ENCODE measurements at places on chromosomes 11 and 22.

DNA sequence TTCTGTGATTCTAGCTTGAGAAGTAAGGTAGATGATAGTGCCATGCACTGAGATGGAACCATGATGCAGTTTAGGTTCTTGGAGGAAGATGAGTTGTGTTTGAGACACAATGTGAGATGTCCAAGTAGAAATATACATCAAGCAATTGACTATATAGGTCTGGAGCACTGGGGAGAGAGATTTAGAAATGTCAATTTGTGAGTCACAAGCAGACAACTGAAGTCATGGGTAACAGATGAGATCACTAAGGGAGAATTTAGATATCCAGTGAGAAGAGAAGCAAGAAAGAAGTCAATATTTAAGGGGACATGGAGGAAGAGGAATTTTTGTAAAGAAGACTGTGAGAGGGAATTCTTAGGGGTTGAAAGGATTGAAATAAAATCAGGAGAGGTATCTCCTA lies 65.1 kb upstream of the RRAS2 start:
- DNase-seq, result no peak

DNA sequence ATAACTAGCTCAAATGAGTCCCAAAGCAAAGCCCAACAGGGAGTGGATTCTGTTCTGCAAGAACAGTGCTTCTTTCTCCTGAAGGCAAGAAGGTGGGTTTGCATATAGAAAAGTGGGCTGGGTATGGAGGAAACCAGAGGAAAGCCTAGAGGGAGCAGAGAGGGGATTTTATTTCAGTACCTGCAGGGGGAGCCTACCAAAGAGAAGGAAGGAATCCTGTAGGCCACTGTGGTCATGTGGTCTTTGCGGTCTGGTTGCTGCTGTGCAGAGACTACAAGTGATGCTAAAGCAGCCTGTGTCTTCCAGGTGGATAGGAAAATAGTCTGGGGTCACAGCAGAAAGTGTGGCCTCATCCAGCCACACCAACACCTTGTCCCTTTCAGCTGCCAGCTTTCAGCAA lies 33.2 kb upstream of the ZBTB16 start:
- no peak for DNase-seq

DNA sequence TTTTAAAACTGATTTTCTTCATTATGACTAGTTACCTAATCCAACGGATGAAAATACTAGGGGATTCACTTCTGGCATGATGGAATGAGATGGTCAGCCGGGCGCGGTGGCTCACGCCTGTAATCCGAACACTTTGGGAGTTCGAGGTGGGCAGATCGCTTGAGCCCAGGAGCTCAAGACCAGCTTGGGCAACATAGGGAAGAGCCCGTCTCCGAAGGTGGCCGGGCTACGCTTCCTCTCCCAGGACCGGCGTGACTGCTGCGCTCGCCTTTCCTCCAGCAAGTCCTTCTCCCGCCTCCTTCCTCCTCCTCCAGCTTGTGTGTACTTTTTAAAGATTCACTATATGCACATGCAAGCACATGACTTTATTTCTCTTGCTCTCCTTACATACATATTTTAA lies 505.4 kb upstream of the CCDC90B start:
- DNase-seq, result no peak

DNA sequence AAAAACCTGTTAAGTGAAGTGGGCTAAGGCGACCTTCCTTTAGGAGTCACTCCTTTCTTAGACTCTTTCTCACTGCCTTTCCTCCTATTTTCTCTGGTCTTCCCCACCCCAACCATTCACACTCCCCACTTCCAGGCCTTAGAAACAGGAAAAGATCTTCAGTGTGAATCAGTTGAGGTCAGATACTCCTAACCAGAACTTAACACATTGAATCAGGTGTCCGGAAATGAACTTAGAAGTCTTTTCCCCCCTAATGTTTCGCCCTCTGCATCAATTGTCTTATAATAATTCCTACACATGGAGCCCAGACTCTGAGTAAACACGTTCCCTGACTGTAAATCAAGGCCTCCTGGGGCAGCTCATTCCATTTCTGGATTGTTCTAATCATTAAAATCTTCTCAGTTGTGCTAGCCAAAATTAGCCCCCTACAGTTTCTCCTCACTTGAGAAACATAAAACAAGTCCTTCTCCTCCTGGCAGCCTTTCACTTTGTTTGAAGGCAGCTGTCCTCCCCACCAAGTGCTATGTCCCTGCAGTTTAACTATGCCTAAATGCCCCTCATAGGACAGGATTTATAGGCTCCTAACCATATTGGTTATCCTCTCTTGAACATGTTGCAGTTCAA lies 32.7 kb upstream of the USP47 start:
- no peak for DNase-seq

Measured in activated T-cell treated with anti-CD3 and anti-CD28 coated beads for 4 hours (primary cell).